NCI-H1436 (cell line): ENCODE measurements at places on chromosomes 7 and 10.

DNA sequence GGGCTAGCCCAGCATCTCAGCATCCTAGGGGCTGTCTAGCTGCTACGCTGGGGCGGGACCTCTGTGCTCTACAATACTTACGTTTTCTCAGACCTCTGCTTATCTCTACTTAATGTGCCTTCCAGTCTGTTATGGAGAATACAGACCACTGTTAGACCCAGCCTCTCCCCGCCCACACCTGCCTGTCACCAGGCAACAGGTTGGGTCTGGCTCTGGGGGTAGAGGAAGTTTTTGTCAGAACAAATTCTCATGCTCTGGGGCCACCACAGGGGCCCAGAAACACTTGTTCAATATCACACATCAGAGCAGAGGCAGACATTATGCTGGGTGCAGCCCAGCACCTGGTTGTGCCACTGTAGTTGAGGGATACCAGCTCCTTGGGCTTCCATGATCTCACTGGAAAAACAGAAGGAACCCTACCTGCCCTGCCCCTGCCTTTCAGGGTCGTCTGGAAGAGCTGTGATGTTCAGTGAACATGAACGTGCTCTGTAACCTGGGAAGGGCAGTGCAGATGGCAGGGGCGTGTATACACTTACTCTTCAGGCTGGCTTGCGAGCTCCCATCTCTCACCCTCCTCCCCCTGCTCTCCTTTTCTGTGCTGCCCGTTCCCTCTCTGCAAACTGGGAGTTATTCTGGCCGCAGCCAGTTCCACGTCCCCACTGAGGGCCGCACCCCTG, 135.2 kb upstream of the PODXL start:
- no peak for DNase-seq

DNA sequence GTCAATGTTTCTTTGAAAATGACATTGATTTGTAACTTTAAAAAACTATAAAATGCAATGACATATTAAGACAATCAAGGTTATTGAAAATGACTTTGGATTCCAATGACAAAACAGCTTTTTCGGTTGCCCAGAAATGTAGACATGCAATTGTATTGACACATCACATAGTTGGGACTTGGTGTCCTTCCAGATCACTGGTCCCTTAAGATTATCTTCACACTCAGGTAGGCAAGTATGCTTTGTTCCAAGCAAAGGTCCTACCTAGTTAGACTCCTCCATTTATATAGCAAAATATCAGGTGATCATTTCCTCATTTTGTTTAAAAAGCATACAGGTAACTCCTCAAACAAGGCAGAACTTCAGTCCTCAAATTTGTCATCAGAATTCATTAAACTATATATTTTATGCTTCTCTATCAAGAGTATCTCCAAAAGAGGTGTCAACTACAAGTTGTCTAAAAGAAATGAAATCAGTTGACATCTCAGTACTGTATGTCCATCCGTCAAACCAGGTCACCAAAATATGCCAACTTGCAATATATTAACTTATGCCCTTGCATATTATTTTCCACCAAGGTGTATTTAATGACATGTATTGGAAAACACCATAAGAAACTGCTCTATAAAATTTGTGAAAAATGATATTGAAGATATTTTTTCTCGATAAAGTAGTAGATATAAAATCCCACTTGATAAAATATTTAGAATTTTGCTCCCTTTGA, 64.6 kb downstream of the TSPAN12 start:
- no peak for DNase-seq

GRCh38 chr7:82507365-82507975, 63.9 kb upstream of the CACNA2D1 start:
- peak; percentile 78 for DNase-seq

GRCh38 chr10:97483506-97483905, 14.7 kb downstream of the MMS19 start:
- no peak for DNase-seq

DNA sequence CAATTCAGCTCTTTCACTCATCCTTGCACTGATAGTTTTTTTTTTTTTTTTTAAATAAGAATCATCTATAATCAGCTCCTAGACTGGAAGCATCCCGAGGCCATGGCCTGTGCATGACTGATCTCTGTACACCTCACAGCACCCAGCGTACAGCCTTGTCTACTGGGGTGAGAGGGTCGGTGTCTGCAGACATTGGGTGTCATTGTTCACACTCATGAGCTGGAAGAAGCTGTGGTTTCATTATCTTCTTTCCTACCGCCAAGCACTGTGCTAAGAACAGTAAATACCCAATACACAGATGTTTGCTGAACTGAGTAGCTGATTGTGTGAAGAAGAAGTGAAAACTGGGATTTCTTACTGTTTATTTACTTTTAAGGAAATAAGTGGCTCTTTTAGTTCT, 123.6 kb downstream of the CLEC2L start:
- DNase-seq = no peak

DNA sequence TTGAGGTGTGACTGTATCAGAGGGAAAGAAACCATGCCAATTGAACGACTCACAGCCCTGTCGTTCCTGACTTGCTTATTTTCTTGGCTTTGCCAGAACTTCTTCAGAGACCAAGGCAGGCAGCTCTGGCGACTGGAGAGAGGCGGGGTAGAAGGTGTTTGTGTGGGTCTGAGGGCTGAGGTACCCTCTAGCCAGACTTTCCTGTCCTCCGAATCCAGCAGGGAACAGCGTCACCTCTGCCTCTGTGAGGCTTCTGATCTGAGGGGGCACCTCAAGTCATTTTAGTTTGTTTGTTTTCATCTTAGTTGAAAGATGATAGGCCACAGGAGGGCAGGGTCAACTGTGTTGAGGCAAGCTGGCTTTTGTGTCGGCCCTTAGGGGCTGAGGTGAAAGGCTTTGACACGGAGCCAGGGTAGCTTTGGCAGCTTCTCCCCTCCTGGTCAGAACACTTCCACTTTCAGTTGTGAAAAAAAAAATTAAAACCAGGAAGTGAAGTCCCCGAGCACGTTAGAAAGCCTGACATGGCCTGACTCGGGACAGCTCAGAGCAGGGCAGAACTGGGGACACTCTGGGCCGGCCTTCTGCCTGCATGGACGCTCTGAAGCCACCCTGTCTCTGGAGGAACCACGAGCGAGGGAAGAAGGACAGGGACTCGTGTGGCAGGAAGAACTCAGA, 1.9 kb downstream of the ACSL5 start:
- DNase-seq = no peak

- DNase-seq = no peak
Observed at GRCh38 chr7:91180746-91181145, 83.5 kb upstream of the FZD1 start.

DNA sequence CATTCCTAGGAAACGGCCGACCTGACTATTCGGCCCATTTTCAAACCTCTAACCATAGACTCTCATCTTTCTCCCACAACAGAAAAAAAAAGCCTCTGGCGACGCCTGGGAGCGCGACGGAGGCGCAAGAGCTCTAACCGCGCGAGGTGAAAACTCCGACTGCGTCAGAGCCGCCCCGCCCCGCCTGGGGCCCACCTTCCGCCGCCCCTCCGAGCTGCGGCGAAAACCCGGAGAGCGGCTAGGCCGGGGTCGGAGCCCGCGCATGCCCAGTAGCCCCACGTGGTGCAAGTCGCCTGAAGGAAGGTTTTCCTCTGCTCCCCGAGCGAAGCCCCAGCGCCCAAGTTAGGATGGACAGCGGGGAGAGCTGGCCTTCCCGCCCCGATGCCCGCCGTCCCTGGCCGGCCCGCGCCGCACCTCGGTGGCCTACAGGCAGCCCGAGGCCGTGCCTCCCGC, 683 bp upstream of the SGMS1 start:
- peak; percentile 92 for DNase-seq

GRCh38 chr7:92841192-92841591, 4.8 kb upstream of the CDK6 start:
- DNase-seq = no peak

- no peak for DNase-seq
Observed at GRCh38 chr10:35765066-35765527, 123.0 kb upstream of the FZD8 start.

- no peak for DNase-seq
Observed at GRCh38 chr10:132149271-132149670, 37.5 kb upstream of the DPYSL4 start.

DNA sequence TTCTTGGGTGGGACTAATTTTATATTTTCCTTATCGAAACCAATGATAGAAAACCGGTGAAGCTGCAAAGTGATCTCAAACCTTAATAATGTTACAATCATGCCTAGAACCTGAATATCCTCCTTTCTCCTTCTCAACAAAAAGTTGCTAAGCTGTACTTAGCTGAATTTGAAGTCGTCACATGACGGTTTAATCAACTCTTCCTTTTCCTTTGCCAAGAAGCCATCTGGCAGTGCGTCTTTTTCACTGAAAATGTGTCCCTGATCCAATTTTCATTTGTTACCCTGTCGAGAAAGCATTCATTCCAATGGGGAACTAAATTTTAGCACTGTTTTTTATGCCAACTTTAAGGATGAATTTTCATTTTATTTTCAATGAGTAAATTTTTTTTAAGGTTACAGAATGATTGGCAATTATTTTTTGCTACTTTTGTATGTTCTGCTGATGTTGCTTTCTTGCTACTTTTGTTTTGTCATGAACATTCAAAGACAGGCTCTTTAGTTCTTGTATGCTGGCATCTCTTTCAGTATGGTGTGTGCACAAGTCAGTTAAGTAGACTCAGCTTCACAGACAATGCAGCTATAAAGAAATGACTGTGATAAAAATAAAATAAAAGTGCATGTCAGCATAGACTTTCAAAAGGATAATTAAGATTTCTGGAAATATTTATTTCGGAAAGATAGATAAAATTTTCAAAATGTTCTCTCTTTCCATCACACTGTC, 980.0 kb downstream of the DNAJB9 start:
- no peak for DNase-seq

GRCh38 chr10:6275022-6275997, 72.6 kb downstream of the PFKFB3 start:
- DNase-seq = no peak

DNA sequence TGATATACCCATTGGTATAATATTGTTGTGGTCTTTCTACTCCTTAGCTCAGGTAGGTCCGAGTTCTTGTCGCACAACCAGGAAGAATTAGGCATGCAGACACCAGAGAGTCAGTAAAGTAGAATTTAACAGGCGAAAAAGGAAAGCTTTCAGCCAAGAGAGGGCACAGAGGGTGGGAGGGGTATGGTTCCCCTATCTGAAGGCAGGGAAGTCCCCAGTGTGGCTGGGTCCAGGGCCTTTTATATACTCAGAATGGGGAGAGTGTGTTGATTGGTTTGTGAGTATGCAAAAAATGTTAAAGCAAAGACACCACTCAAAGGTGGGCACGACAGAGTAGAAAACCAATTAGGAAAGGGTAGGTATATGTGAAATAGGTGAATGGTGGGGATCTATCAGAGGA, 53.9 kb downstream of the IMMP2L start:
- DNase-seq = no peak

GRCh38 chr7:105759670-105760550, 116.5 kb downstream of the ATXN7L1 start:
- no peak for DNase-seq

DNA sequence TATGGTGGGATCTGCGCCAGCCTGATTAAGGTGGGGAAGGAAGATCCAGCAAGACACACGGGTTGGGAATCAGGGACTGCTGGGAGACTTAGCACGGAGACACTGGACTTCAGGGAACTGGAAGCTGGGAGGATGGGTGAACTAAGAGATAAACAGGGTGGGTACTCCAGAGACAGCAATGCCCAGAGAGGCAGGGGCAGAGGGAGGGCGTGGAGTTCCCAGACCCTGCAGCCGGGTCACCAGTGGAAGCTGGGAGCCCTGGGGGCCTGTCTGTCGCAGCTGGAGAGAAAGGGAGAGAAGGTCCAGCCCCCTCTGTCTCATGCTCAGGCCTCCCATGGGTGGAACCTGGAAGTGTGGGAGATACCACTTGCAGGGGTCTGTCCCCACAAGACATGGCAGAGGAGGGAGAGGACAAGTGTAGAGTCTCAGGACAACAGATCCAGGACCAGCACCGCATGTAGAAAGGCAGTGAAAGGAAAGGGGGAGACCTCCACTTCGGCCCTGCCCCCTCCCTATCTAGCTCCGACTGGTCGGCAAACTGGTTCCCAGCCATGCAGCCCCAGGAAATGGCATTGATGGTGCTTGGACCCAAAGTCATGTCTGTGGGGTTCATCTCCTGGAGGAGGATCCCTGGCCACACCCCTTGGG, 44.4 kb downstream of the AOC1 start:
- no peak for DNase-seq

- DNase-seq = peak; percentile 29
Observed at GRCh38 chr10:42783181-42783549, 570 bp downstream of the BMS1 start.

DNA sequence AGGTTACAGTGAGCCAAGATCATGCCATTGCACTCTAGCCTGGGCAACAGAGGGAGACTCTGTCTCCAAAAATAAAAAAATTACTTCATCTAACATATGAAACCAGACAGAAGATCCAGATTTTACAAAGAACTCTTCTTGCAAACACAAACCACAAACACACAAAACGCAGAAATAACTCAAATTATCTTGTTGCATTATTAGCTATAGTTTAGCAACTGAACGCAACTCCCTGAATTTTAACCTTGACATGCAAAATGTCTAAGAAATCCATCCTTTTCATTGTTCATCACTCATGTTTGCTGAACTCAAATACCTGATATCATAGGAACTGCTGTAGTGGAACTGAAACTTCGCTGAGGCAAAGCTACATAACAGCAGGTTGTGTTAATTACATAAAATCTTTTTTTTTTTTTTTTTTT, 64.1 kb downstream of the MICU1 start:
- DNase-seq = no peak

DNA sequence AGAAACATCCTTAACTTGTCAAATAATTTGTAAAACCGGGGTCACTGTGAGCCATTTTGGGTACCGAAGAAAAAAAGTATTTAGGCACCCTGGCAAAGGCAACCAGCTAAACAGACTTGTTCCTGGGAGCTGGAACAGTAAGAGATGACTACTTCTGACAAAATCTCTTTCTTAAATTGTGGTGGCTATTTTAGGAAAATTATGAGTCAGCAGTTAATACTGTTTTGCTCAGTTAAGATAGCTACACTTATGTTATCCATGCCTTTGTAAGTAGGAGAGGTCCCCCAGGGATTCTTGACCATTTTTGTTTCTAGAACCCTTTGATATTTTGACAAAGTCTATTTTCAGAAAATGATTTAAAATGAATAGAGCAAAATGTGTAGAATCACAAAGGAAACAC, 68.7 kb downstream of the TAX1BP1 start:
- no peak for DNase-seq

GRCh38 chr7:33788531-33788930, 116.8 kb upstream of the BMPER start:
- DNase-seq = no peak

- no peak for DNase-seq
Observed at GRCh38 chr10:79084972-79085597, 16.3 kb downstream of the ZMIZ1 start.

- no peak for DNase-seq
Observed at GRCh38 chr7:99125505-99125865, 18.4 kb downstream of the SMURF1 start.

- DNase-seq = no peak
Observed at GRCh38 chr7:47337531-47337930, 244.4 kb downstream of the TNS3 start.

DNA sequence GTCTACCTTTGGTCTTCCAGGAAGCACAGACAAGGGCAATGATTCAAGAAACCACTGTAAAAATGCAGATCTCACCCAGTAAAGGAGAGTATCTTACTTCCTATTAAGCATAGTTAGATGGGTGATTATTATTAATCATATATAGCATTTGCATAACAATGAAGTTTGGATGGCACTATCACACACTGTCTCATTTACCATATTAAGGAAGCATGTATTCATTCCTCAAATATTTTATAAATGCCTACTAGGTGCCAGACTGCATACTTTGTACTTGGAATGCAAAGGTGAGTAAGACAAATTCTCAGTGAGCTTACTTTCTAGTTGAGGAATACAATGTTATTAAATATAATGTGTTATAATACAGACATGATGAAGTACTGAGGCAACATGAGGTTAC, 53.9 kb upstream of the SKAP2 start:
- DNase-seq = no peak
